ENCODE measurements at places on chromosomes 12 and 14.

DNA sequence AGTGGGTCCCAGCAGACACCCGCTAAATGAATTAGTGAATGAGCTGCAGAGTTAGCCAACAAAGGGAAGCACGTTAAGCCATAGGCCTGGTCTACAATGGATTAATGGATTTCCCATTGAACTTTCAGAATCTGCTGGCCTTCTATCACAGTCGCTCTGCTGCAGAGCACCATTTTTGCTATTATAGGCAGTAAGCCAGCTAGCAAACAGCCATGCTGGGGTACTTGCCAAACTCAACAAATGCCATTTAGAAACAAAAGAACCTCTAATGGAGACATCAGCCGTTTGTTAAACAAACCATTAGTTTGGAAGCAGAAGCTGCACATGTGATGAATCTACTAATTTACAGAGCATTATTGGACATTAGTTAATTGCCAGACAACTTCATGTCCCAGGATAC lies 181.1 kb upstream of the STXBP6 start:
- DNase-seq = no peak

DNA sequence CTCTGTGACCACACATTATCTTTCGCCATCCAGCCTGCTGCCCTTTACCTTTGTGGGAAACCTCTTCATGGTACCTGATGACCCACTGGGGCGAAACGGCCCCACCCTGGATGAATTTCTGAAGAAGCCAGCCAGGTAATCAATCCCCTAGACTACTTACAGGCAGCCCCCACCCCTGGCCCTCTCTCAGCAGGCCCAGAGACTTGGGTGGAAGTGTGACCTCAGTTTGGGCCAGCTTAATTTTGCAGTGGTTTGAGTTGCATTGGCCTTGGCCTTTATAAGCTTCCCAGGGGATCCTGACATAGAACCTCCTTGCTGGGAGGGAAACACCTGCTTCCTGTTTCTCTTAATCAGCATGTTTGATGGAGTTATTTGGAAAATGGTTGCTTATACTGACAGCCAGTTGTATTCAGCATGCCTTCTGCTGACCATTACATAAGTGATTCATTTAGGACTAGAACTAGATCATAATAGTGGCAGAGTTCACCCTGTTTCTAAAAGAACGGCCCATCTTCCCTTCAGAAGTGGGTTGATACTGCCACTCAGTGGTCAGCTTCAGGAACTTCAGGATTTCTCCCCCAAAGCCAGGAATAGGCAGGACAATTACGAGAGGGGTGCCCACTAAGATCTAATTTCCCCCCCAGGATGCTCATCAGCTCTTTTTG lies 6.1 kb downstream of the SDR39U1 start:
- peak; percentile 43 for DNase-seq

DNA sequence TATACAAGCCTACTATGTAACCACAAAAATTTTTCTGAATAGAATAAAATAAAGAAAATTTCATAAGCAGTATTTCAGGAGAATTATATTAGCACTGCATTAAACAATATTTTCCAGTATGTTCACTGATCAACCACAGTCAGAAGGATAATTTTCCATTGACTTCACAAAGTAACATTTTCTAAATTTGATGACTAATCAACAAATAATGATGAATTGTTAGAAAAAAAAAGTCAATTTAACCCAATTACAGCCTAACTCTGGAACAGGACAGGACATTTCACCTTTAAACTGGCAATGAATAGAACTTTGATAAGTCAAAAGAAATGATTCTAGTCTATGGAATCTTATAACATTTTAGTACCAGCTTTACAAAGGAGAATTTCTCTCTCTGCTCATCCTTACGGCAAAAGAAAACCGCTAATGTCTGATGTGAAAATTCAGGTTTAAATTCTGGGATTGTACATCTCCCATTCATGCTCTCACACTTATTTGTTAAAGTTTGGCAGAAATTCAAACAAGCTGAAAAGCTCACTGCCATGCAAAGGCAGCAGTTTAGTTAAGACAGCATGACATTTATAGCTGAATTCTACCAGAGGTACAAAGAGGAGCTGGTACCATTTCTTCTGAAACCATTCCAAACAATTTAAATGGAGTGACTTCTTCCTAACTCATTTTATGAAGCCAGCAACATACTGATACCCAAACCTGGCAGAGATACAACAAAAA lies 84.5 kb downstream of the MDGA2 start:
- DNase-seq = no peak

DNA sequence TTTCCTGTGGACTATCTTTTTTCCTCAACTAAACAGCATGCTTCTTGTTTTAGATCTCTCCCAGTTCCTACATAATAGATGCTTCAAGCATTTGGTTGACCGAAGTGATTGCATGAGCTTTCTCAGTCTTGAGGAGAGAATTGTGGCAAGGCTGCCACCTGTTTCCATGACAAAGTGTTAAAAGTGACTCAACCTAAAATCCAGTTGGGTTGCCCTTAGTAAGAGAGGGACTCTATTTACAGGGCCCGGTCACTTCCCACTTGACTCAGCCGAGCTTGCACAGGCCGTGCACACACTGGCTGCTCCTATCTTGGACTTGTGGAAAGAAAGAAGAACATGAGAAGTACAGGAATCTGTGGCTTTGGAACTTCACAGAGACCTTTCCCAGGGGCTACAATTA lies 2.1 kb upstream of the B4GALNT3 start:
- DNase-seq = no peak

- DNase-seq = no peak
These were observed 16.1 kb upstream of the ZDHHC22 start for GRCh38 chr14:77157740-77158139.

- no peak for DNase-seq
These were observed 57.2 kb downstream of the SLC24A4 start for GRCh38 chr14:92380131-92380530.

DNA sequence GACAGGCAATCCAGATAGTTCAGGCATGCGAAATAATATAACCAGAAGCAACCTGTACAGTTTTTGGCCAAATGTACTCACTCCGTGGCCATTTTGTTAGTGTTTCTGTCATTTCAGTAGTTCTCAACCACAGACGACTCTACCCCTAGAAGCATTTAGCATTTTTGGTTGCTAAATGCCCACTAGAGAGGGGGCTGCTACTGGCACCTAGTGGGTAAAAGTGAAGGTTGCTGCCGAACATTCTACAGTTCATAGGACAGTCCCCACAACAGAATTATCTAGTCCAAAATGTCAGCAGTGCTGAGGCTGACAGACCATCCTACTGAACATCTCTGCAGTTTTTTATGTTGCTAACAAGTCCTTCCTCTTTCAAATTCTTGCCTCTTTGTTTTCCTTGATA lies 107.4 kb downstream of the TSHR start:
- DNase-seq = no peak

DNA sequence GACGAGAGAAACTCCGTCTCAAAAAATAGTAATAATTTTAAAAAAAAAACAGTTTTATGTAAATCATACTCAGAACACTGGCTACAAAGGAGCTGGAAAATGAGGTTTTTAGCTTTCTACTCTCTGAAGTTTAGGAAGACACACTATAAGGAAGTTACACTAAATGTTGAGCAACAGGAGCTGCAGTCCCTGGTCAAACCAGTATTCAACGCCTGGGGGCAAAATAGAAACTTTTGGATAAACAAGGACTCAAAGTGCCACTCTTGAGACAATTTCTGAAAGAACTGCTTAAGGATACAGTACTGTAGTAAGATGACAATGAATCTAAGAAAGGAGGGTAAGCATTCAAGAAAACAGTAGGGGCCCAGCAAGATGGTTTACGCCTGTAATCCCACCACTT lies 29.3 kb downstream of the ACTR6 start:
- no peak for DNase-seq

GRCh38 chr12:3753544-3754284 lies 805 bp upstream of the CRACR2A start:
- DNase-seq = no peak

GRCh38 chr12:20211981-20212421 lies 156.3 kb upstream of the PDE3A start:
- DNase-seq = no peak

DNA sequence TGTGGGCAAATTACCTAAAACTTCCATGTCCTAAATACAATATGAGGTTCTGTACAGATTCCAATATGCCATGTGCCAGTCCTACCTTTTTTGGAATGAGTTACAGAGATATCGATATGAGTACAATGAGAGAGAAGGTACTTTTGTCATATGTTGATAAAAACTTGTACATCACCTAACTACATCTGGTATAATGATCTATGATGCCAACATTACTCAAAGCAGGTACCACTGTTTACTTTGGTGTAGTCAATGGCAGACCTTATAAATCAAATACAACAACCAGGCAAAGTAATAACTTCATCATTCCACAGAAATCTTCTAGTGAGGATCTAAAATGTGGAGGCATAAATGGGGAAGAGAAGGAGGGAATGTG lies 12.7 kb downstream of the TEP1 start:
- no peak for DNase-seq

GRCh38 chr14:28571636-28572035 lies 195.0 kb upstream of the FOXG1 start:
- DNase-seq = no peak

GRCh38 chr14:45553981-45554380 lies 301.0 kb upstream of the MIS18BP1 start:
- no peak for DNase-seq

DNA sequence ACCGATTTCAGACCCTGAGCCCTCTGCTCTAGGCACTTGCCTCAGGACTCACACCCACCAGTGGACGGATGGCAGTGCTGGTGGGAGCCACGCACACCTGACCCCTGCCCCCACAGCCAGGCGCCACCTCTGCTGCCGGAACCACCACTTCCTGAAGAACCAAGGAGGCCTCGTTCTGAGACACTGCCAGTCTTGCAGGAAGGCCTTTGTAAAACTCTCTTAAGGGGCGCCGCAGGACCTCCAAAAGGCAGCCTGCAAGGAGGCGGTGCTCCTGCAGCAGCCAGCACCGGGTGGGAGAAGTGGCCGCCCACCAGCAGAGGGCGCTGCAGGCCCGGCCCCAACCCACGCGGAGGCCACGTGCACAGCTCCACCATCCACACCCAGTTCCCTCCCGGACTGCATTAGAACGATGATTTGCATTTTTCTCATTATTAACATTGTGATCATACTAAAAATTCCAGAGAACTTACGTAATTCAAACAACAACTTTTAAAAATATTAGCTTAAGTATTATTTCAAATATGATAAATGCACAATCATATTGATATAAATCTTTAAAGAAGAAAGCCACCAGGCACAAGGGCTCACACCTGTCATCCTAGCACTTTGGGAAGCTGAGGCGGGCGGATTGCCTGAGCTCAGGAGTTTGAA lies 12.8 kb downstream of the STX2 start:
- DNase-seq = no peak

DNA sequence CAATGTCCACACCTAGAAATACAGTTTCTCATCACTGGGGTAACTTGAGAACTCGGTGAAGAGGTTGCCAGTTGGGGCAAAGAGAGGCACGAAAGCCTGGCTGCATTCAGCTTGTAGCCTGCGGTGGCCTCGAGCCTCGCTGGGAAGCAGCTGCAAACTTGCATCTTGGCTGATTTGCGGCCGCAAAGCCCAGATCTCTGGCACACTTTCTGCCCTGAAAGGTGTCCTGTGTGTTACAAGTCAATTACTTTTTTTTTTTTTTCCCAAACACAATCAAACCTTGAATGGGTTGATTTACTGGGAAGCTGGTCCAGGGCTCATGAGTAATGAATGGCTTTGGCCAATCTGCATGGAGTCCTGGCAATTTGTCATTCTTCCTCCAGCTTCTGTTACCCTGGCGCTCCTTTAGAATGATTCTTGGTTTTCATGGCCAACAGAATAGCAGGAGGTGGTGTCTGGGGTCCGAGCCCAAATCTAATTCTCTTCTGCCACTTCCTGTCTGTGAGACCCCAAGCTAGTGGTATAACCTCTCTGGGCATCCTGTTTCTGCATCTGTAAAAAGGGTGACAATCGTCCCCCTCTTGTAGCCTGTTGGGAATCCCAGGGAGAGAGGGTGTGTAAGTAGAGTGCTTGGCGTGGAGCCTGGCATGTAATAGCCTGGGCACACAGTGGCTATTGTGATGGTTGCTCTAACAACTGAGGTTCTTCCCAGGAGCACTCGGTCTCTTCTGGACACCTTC lies 6.7 kb downstream of the BCL7A start:
- no peak for DNase-seq

- no peak for DNase-seq
These were observed 14.3 kb upstream of the TMX1 start for GRCh38 chr14:51225751-51226150.

DNA sequence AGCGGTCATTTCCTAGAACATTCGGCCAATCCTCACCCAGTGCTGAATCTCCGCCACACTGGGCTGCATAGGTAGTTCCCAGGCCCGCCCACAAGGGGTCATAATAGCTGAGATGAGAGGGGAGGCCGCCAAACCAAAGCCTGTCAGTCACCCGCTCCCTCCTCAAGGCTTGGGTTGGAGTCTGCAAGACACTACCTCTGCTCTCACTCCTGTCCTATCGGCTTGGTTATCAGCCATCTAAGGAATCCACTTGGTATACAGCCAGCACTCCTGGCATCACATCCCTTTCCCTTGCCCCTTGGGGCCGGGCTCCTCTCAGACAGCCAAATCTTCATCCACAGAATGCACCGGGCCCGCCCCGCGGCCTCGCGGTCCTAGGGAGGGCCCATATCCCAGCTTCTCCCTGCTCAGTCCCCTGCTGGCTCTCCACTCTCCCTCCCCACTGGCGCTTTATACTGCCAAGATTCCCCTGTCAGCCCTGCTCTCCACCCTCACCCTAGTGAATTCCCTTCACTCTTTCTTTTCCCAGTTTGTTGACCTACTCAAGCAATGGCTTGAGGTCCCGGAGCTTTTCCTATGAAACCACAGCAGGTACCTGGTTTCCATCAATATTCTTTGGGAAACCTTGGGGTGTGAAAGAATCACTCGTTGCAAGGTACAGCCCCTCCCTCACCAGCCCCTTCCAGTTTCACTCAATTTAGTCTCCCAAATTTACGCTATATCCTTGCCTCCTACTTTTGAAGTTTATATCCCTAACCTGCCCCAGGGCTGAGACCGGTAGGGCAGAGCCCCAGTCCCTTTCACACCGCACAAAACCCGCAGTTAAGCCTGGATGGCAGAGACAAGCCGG lies 1.4 kb downstream of the IFFO1 start:
- no peak for DNase-seq

GRCh38 chr12:47808574-47809365 lies 10.9 kb downstream of the HDAC7 start:
- no peak for DNase-seq

DNA sequence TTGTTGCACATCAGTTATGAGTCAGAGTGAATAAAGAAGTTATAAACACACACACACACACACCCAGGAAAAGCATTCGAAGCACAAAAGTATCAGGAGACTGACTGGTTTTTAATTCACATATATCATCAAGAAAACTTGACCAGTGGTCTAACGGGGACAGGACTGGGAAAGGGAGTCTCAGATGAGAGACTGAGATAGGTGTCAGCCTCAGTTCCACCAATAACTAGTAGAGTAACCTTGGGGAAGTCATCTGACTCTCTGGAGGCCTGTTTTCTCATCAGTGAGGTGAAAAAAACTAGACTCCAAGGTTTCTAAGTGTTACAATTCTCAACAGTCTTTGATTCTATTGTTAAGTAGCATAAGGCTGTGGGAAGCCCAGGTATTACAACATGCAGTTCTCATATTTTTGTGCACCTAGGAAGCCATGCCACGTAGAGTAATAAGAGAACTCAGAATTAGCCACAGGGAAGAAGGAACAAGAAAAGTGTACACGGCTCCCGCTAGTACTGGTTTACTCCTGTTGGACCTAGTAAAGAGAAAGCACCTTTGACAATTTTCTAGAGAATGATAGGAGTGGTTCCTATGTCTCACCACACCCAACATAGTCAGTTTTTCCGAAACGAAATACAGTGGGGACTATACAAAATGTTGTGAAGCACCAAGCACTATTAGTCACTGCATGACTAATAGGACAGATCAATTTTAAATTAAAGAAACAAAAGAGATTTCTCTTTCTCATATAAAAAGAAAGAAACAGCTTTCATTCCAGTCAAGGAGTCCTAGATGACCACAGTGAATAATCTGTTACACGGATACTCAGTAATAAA lies 5.0 kb downstream of the PPTC7 start:
- peak; percentile 58 for DNase-seq
